ENCODE measurements at places on chromosomes 2 and 18. TPM values are rescaled to one million over a fixed set of nuclear protein-coding genes. Genes with fewer than 3 reads are reported as not detected.

SPATA3 gene
- total RNA-seq: not detected

BUB1 gene
- total RNA-seq: 46.7 TPM

EFHD1 gene
- 3.6 TPM for total RNA-seq

LYPD6 gene
- 0.07 TPM for total RNA-seq

Measured in A549 treated with GW870086 at 1 μM for 4 hours (cell line).